ENCODE measurements at places on chromosomes 3 and 15.

DNA sequence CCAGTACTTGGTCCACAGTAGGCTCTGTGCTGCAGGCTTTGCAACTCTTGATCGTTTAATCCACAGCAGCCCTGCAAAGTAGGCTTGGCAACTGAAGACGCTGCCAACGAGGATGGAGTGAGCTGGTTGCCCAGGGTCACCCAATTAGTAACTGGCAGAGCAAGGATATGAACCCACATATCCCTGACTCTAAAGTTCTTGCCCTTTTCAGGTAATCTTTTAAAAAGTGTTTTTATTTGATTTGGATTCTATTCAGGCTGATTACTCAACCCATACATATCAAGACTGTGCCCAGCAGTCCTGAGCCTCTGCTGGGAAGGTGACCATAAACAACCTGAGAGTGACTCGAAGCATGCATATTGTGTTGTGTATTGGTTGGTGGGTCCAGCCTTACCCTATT, 50.3 kb downstream of the PSMD6 start:
- no peak for DNase-seq

GRCh38 chr3:13559764-13560525, 11.0 kb downstream of the FBLN2 start:
- no peak for DNase-seq

DNA sequence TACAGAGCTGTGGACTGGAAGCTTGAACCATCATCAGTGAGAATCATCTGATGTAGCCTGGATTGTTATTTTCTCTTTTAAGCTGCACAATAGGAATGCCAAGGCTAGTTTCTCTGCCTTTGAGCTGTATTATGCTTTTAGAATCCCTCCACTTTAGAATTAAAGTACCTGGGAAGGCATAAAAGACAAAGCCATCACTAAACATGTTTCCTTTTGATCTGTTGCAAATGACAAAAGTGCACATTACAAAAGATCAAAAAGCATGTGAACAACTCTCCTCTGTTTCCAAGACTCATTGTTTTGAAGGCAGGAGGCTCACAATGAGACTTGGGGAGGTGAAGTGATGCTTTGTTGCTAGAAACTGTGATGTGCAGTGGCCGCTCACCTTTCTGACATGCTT, 51.8 kb downstream of the LARS2 start:
- DNase-seq = no peak

DNA sequence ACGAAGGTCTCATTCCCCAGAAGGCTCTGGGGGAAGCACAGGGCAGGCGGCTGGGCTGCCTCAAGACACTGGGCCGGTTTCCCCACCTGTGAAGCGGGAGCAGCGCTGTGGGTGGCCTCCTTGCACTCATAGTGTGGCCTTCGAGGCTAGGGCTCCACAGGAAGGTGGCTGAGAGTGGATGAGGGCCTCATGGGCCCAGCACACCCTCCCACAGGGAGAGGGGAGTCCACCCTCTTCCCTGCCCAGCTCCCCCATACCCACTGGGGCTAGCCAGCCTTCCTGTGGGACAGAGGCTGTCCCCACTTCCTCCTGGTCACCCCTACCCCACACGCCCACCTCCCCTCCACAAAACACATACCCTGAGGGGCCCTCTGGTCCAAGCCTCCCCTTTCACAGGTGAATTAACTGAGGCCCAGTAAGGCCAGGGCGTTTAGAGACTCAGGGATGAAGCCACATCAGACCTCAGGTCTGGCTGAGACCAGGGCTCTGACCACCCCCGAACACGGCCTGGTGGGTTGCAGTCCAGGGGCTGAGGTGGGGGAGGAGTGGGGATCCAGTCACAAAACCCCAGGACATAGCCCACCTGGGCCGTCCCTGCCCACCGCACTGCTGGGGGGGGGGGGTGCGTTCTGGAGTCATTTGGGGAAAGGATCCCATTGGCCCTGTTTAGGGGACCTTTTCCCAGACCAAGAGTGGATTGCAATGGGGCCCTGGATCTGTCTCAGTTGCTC, 1.1 kb downstream of the ANPEP start:
- no peak for DNase-seq

- DNase-seq = no peak
Measured at GRCh38 chr3:99503350-99503749, 135.0 kb upstream of the COL8A1 start.

GRCh38 chr3:76349715-76350480, 564.5 kb upstream of the ZNF717 start:
- DNase-seq = no peak

DNA sequence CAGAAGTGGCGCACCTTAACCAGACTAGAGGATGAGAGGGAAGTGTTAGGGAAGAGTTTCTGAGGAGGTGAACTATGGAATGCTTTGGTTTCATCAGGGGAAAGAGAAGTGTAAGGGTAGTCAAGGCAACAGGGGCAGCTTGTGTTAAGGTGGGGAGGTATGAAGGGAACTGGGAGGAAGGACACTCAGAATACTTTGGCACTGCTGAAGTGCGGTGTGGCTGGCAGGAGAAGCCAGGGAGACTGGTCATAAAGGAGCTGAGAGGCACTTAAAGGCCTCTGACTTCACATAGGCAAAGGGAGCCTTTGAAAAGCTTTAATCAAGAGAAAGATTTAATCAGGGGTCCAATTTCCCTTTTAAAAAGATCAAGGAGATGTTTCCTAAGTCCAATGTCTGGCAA, 129.0 kb downstream of the ERC2 start:
- no peak for DNase-seq
